ENCODE measurements at places on chromosomes 2 and 18.

GRCh38 chr2:68978098-68978497 lies 3.7 kb downstream of the GKN1 start:
- no peak for DNase-seq

DNA sequence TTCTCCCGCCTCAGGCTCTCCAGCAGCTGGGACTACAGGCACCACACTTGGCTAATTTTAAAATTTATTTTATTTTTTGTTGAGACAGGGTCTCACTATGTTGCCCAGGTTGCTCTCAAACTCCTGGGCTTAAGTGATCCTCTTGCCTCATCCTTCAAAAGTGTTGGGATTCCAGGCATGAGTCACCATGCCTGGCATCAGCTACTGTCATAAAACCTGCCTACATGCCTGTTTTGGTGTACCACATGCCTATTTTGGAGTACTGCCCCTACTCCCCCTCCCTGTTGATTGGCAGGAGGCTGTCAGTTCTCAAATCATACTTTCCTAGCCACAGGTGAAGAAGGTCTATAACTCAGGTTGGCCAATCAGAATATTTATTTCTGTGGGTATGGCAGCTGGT lies 64.0 kb downstream of the CHST9 start:
- DNase-seq: no peak

- no peak for DNase-seq
Measured at GRCh38 chr2:127576433-127577207, 41.1 kb downstream of the MYO7B start.

DNA sequence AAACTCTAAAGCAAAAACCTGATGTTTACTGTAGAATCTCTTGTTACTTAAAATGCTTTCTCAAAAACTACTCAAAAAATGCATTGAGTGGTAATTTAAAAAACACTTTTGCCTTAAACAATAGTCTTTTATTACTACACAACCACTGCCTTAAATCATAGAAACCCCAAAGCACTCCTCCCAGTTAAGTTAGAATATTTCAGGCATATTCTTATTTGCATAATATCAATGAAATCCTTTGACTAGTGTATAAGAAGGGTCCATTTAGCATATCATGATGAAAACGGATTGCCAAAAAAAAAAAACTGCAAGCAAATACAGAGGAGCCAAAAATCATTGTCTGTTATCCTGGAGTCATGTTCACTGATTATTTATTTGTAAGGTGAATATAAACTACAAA lies 119.2 kb downstream of the PTPRM start:
- DNase-seq: no peak

GRCh38 chr2:188238386-188238785 lies 53.3 kb upstream of the GULP1 start:
- no peak for DNase-seq

DNA sequence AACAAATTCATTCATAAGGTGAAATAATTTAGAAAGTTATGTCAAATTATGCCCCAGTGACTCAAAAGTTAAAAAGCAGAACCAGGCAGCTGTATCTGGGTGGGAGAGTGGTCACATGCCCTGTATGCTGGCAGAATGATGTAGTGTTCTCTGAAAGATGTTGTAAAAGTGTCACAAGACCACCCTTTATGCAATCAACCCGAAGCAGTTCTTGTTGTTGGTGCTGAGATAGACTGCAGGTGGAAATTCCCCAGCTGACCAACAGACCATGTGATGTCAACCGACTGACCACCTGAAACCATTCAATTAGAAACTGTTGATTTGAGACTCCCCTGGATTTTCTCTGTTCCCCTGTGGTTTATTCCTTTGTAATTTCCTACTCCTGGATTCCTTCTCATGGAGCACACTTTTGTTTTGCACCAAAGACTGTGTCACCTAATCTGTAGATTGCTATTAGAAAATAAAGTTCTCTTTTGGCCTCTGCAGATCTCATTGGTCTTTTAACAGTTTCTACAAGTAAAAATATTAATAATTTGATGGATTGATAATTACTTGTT lies 1341.3 kb upstream of the LRRTM1 start:
- no peak for DNase-seq

DNA sequence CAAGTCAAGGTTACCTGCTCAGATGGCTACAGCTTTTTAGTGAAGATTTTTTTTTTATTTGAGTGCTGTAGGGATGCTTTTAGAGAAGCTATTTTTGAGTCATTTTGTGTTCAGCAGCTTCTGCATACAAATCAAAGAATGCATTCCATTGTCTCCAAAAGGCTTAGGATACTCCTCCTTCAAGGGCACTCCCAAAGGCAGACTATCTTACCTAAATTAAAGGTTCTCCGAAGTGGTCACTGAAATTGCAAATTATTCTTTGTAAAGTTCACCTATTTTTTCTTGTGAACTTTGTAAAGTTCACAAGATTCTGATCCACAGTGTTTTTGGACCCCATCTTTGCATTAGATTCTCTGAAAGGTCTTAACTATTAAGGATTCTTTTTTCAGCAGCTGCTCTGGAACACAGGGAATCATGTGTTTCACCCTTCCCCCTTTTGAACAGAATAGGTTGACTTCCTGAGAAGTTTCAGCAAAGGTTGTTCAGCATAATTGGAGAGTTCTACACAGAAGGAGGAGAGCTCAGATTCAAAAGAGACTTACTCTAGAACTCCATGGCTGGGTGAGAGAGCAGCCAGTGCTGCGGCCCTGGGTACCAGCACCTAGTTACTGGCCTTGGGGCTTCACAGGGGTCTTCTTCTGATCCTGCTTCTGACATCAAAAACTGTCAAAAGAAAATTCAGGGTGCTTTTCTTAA lies 14.5 kb downstream of the CLIP4 start:
- DNase-seq: no peak

DNA sequence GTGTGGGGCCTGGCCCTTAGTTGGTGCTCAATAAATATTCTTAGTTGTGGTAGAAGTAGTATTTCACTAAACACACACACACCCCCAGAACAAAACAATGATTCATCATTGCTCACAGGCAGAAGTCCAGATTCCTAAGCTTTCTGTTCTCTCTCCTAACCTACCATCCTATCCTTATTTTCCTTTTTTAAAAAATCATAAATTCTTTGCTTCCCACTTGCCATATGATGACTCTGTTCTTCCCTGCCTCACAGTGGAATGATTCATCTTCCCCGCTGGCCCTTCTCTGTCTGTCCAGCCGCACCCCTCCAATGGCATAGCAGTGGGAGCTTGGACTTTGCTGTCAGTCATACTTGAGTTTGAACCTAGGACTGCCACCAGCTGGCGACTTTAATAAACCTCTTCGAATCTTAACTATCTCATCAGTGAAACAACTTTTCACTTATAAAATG lies 5.2 kb downstream of the EML6 start:
- DNase-seq: no peak

- no peak for DNase-seq
Measured at GRCh38 chr2:119158563-119159347, at the start of gene C1QL2. Gene C1QL2, minus strand, starts transcription at chr2:119158751. Its CDS starts 482 bp downstream, at chr2:119158269.

Measured in activated CD4-positive, alpha-beta T cell treated with anti-CD3 and anti-CD28 coated beads for 24 hours (primary cell).